Stimulated activated CD8-positive, alpha-beta memory T cell treated with anti-CD3 and anti-CD28 coated beads, Interleukin-4, amount 100 ng/mL, for 1 hour (primary cell): ENCODE measurements at places on chromosomes 2 and 18.

DNA sequence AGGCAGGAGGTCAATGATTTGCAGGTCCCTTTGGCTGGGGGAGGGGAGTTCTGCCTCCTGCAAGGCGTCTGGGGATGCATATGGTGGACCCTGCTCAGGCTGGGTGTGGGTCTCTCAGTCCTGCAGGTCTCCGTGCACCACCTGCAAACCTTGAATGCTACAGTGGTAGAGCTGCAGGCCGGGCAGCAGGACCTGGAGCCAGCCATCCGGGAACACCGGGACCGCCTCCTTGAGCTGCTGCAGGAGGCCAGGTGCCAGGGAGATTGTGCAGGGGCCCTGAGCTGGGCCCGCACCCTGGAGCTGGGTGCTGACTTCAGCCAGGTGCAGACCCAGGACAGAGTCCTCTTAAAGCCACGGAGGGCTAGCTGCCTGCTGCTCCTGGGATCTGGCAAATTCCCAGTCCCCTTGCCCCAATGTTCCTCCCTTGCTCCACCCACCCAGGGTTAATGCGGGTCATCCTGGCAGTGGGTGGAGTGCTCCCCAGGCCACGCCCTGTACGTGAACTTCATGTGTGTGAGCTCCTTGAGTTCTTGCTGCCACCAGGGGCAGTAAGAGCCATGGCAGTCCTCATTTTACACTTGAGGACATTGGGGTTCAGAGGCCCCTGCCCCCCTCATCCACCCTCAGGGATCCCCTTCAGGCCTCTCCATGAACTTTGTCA lies 3.1 kb downstream of the PROM2 start:
- no peak for DNase-seq

- no peak for DNase-seq
These were observed 181.3 kb downstream of the UXS1 start for GRCh38 chr2:106012591-106013347.

- no peak for DNase-seq
These were observed 41.3 kb downstream of the PTPN2 start for GRCh38 chr18:12842459-12843380.

DNA sequence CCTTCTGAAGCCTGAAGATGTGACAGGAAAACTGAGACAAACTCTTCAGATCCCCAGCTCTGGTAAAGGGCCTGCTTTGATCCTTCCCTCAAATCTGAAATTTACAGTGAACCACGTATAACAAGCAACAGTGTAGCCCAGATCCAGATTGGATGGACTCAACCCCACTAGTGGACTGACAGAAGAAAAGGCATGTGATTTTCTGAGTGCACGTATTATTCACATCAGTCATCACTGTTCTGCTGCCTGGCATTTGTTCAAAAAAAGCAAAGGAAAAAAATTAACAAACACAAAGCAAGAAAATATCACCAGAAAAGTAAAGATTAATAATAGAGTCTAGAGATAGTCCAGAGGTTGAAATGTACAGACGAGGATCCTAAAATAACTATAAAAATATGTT lies 87.6 kb downstream of the CYRIA start:
- DNase-seq: no peak

DNA sequence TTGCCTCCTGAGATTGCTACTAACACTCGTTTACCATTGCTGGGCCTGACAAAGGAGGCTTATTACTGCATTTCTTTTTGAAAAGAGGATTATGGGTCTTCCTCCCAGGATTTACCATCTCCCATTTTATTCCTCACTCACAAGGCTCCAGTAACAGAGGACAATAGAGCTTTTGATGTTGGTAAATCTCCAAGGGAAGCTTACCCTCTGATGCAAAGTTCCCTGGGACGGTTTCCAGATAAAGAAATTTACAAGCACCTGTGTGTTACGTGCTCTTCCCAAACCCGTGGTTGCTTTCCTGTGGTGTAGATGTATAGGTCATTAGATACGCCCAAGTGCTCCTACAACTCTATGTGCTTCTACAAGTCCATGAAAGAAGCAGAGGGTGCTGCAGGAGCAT lies 17.1 kb downstream of the VSNL1 start:
- DNase-seq: no peak

- DNase-seq: no peak
These were observed 526 bp downstream of the COX7A2L start for GRCh38 chr2:42360493-42360889.

- no peak for DNase-seq
These were observed 1947.2 kb downstream of the SUCLG1 start for GRCh38 chr2:82511894-82512293.

DNA sequence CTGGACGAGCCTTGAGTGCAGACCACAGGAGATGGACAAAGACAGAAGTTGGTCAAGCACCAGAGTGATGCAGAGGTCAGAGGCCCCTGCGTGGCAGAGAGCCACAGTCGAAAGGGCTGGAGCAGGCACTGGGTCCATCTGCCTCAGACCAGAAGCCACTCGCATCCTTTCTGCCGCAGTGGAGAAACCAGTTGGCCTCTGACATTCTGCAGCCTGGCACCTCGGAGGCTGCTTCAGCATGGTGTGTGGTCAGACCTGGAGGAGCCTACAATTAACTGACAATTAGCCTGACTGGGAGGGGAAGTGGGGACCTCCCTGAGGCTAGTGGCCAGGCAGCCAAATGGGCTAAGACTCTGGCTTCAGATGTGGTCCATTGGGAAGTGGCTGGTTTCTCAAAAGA lies 111.1 kb downstream of the SGPP2 start:
- no peak for DNase-seq

DNA sequence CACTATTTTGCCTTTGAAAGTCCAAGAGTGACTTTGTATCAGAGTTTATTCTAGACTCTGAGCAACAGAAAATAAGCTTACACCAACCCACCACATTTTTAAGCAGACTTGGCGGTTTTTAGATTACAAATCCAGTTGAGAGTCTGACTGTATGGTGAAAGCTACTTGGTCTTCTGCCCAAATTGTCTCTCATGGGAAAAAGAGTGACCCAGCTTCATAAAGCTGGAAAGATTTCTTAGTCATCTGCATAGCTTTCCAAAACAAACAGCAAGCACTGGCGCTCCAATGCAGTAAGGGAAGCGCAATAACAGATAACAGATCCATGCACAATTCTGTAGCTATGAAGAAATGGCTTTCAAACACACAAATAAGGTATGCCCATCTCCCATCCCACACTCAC lies 7.1 kb downstream of the DSG1 start:
- DNase-seq: no peak

DNA sequence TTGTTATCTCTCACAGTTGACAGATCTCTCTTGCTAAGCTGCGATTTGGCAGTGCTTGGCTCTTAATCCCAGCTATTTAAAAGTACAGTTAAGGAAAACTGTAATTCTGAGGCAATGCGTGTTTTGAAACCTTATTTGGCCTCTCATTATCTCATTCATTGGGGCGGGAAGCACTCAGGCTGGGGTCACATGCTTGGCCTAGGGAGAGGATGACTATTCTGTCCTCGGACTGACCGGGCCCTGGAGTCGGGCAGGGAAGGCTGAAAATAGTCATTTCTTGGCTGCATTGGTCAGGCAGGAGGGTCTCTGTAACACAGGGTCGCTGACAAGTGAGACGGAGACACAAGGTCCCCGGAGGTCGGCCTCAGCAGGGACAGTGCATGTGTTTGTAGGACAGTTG lies 20.2 kb upstream of the EMILIN2 start:
- no peak for DNase-seq

DNA sequence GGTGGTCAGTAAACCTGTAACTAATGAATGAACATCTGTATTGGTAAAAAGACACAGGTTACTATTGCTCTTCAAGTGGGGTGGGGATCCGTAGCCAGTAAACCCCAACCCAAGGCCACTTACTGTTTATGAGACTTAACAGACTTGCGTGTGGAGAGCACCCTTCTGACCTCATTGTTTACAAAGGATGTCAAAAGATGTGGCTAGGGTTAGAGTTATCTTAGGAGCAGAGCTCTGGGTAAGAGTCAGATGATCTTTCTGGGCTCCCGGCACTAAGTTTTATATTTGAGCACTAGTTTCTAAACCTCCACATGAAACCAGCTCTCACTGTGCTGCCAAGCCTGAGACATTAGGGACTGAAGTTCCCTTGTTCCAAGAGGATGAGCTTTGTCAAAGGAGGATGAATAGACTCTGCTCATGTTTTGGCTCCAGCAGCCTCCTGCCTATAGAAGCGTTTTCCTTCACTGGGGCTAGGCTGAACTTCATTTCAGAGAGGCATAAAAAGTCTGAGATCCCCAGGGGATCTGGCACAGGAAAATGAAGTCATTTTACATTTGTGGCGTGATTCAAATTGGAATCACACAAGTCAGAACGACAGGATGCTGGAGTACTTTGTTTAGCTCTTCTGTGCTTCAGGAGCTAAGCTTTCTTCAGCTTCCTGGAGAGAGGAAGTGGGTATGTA lies 403.1 kb upstream of the TRIB2 start:
- DNase-seq: no peak

DNA sequence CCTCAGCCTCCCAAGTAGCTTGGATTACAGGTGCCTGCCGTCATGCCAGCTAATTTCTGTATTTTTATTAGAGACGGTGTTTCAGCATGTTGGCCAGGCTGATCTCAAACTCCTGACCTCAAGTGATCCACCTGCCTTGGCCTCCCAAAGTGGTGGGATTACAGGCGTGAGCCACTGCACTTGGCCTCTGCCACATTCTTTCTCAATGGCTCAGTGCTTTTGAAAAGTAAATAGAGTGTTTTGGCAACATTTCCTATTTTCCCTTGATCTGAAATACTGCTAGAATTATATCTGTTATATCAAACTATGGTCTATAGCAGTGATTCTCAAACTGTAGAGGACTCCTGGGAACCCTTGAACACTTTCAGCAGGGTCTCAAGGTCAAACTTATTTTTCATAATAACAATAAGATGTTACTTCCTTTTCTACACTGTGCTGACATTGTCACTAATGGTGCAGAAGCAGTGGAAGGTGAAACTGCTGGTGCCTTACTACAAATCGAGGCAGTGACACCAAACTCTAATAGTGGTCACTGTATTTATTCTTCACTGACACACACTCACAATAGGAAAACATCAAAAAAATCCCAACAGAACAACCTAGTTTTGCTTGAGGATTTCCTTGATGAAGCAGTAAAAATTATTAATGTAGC lies 10.6 kb downstream of the DAW1 start:
- no peak for DNase-seq

- no peak for DNase-seq
These were observed 28.3 kb downstream of the ANXA4 start for GRCh38 chr2:69770193-69770702.

DNA sequence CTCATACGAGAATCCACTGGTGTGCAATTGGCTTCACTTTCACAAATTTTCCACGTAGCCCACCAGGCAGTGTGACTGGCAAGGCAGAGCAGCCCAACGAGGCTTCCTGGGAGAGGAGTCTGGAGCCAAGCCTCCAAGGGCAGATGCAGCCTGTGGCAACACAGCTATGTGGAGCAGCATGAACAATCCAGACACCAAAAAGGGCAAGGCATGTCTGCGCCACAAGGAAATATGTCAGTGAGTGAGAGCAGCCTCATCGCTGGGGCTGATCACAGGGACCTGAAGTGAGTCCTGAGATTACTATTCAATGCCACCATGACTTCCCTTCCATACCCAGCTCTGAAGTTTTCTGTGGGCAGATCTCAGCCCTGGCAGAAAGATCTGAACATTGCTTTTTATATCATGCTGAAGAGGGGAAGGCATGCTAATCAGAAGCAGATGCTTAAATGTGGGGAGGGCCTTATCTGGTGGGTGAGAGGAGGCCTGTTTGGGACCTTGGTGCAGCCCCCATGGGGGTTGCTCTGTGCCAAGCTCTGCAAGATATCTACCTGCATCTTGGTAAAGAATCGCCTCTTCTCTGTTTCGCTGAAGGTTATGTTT lies 40.0 kb upstream of the PUM2 start:
- no peak for DNase-seq

DNA sequence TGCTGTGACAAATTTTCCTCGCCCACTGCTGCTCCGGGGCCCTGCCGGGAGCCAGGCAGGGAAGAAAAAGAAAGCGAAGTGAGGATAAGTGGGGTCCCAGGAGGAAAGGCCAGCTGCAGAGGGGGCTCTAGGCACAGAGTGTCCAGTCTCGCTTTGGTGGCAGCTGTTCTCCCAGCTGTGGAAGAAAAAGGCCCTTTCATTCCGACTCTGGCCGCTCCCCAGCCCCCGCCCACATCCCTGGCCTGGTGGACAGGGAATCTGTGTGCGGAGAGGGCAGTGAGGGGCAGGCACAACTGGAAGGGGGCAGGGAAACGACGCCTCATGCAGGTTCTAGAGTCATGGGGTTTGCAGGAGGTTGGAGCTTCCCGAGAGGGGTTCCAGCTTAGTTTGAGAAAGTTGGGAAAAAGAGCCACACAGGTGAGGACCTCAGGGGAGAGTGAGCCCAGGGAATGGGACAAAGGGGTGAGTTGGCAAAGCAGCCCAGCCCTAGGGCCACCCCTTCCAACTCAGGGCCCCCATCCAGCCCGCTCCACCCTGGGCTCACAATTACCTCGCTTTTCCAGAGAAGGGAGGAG lies 1.8 kb downstream of the RTKN start:
- no peak for DNase-seq

DNA sequence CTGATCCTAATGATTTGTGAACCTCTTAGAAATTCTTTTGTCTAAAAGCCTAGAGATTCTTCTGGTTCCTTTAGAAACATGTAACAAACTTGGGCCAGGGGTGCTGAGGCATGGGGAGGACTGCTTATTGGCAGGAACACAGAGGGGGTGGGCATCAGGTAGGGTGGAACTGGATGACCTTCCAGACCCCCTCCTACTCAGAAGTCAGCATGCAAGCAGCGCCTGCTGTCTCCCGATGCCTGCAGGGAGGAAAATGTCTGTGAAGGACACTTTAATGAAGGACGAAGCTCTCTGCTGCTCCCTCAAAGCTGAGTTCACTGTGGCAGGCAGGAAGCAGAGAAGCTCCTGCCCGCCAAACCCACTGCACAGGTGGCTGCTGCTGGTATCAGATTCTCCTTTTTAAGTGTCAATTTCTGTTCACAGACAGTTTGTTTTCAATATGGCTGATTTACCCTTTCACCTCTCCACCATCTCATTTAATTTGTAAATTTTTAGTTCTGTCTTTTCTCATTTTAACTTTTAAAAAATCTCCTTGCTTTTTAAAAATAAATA lies 19.4 kb downstream of the COA5 start:
- no peak for DNase-seq

GRCh38 chr2:15082105-15083058 lies 449.9 kb downstream of the LRATD1 start:
- DNase-seq: no peak

DNA sequence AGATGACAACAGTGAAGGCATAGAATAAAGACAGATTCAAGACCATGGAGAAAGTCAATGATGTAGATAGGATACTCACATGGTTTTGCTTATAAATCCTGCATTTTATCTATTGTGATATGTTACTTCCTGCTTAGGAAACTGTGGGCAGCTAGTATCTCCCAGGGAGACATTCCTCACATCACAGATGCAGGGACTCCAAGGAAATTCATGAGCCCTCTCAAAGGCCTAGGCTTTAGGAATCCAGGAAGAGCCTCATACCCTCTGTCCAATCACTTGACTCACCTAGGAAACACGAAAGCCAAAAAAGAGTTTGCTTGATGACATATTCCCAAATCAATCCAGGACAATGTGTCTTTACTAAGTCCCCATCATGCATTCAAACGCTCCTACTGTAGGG lies 247.8 kb upstream of the KLHL29 start:
- DNase-seq: no peak

GRCh38 chr2:109284826-109285225 lies 155.8 kb downstream of the SH3RF3 start:
- no peak for DNase-seq
